Motor neuron (in vitro differentiated cells): ENCODE measurements at places on chromosomes 3 and 15. TPM values are rescaled to one million over a fixed set of nuclear protein-coding genes. Genes with fewer than 3 reads are reported as not detected.

CISH gene
- total RNA-seq = 2.5 and 4.1 TPM in 2 replicates

IGDCC3 gene
- 36.8 and 39.0 TPM in 2 replicates for total RNA-seq

CD80 gene
- 0.69 TPM in 1 of 2 replicates, not detected in the other for total RNA-seq

LIPC gene
- 0.31 TPM in 1 of 2 replicates, not detected in the other for total RNA-seq

ANKRD34C gene
- total RNA-seq = 0.14 and 0.24 TPM in 2 replicates

EPHB1 gene
- 19.5 and 21.1 TPM in 2 replicates for total RNA-seq

HRH1 gene
- 0.91 and 1.5 TPM in 2 replicates for total RNA-seq

NOX5 gene
- 1.2 TPM in 2 replicates for total RNA-seq

GRCh38 chr15:73240866-73241499 is 127.8 kb downstream of the HCN4 start:
- no peak for ATAC-seq

DNA sequence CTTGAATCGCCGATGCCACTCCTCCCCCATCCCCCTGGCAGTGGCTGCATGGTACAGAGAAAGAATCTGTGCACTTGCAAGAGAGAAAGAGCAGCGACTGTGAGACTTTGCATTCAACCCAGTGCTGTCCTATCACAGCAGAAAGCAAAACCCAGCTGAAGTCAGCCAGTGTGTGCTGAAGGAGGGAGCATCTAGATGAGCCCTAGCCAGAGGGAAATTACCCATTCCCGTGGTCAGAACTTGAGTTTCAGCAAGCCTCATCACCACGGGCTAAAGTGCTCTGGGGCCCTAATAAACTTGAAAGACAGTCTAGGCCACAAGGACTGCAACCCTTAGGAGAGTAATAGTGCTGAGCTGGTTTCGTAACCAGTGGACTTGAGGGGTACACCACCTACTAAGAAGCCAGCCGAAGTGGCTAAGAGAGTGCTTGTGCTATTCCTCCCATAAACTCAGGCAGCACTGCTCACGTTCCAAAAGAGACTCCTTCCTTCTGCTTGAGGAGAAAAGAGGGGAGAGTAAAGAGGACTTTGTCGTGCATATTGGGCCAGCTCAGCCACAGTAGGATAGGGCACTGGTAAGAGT is 15.2 kb upstream of the PIK3R4 start:
- ATAC-seq = no peak

DNA sequence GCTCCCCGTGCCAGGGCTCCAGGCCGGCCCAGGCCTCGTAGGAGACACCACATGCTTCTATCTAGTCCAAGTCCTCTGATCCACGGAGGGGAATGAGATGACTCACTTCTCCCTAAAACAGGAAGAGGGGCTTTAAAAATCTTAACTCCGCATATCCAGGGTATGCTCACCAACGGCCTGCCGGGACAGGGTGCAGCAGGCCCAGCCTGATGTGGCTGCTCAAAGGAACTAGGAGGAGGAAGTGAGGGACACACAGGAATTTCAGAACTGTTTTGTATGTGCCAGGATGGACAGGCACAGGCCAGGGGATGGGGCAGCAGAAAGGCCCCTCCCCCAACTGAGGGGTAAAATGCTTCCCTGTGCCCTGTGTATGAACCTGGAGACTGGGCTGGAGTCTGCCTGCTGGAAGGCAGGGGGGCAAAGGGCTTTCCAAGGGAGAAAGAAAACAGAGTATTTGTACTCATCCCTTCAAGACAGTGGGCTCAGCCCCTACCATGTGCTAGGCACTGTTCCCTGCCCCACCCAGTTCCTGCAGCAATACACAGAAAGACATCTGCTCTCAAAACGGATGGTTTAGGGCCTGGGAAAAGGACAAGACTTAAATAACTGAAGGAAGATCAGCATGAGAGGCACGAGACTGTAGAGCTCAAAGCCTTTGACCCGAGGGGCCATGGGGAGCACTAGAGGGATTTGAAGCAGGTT is 22.1 kb downstream of the CHDH start:
- peak; percentile 58 for ATAC-seq

GRCh38 chr15:70765504-70766281 is 2.3 kb upstream of the UACA start:
- no peak for ATAC-seq

DNA sequence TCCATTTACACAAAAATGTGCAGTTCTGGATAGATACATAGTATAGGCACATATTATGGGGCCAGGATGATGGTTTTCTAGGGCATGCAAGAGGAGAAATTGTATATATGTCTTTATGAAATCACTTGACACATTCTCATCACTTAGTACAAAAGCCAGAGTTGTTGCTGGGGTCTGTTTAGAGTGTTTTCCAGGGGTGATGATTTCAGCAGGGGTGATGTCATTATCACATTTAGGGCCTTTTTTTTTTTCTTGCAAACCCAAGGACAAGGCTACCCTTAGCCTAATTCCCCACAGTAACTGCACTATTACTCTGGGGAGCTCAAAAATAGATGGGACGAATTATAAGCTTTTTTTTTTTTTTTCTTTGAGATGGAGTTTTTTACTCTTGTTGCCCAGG is 3.6 kb downstream of the ZNF589 start:
- no peak for ATAC-seq

DNA sequence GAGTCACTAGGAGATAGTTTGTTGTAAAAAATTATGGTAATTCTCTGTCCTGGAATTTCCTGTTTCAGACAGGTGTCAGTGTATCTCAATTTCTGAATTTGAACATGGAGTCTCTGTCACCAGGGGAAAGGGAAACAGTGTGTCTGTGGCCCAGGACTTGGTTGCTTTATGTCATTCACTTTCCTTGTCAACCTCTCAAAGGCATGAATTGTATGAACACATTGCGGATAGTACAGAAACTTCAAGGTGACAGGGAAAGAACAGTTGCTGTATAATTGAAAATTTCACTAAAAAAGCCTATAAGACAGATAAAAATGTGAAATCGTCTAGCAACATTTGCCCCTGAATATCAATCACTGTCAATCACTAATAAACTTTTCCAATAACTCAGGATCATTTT is 175.0 kb upstream of the DPH6 start:
- ATAC-seq = no peak

DNA sequence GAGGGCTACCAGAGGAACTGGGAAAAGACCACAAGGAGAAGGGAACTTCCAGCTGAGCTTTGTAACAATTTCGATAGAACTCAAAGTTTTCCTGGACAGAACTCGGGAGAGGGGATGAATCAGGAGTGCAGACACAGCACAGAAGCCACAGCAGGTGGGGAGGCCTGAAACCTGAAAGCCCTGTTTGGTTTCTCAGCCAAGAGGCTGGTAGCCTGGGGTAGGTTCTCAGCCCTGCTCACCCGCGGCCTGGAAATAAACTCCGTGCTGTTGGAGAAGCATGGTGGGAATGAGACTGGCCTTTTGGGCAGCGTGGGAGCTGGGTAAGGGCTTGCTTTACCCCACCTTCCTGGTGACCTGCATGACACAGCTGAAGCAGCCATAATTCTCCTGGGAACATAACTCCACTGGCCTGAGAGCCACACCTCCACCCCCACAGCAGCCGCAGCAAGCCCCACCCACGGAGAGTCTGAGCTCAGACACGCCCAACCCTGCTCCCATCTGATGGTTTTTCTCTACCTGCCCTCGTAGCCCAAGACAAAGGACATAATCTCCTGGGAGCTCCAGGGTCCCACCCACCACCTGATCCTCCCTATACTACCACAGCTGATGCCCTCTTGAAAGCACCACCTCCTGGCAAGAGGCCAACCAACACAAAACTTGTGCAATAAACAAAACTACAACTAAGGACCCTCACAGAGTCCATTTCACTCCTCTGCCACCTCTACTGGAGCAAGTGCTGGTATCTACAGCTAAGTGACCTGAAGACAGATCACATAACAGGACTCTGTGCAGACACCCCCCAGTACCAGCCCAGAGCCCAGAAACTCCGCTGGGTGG is 52.5 kb upstream of the CHRM5 start:
- peak; percentile 40 for ATAC-seq

DNA sequence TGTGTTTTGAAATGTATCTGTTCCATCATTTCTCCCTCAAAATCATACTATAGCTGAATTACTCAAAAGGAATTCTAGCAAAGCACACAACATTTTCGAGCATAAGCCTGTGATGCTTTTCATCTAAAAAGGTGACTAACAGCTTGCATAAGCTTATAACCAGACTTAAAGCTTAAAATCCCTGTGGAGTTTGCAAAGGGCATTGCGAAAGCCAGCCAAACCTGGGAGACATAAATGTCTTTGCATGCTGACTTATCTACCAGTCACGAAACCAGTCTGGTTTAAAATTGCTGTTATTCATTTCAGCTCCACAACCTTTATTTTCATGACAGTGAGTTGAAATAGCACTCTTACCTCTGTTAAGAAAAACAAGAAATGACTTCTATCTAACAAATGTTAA is 35.6 kb upstream of the LIPC start:
- no peak for ATAC-seq

DNA sequence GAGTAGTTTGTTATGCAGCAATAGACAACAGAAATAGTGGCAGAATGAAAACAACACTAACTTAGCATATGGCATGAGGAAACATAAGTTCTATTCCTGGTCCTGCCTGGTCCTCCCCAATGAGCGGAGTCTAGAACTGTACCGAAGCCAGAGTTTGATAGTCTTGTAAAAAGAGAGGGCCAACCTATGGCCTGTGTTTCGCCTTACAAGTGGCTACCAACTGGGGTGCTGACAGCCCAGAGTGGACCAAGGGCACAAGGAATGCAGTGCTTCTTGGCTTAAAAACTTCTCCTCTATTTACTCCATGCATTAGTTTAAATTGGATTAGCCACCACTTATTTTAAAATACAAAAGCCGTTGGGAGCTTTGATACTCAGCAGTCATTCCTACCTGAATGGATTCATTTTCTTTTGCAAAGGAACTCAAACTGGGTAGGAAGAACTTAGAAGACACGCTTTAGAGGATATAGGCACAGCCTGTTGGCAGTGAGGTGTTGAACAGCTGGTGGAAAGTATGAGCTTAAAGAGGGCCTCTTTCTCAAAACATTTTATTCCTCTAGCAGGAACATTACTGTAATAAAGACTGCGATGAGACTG is 302.9 kb downstream of the PLCL2 start:
- no peak for ATAC-seq

GRCh38 chr15:57031082-57031481 is 112.6 kb downstream of the TCF12 start:
- no peak for ATAC-seq

- no peak for ATAC-seq
Measured at GRCh38 chr3:148588291-148588690, 109.4 kb upstream of the AGTR1 start.

DNA sequence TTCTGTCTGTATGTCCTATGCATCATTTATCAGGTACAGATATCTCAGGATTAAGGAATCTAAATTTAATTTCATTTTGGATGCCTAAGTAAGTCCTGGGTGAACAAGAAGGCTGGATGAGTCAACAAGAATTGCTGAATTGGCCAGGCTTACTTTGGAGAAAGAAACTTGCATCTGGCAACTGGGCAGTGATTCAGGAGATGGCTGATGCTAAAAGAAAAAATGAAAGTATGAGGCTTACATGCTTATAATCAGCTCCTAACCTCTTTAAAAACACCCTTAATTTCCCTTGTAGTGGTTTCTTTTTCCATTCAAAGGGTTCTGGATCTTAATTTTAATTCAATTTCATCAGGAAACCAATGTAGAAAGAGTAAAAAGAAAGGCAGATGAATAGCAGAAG is 228.8 kb upstream of the PEX5L start:
- ATAC-seq = no peak

DNA sequence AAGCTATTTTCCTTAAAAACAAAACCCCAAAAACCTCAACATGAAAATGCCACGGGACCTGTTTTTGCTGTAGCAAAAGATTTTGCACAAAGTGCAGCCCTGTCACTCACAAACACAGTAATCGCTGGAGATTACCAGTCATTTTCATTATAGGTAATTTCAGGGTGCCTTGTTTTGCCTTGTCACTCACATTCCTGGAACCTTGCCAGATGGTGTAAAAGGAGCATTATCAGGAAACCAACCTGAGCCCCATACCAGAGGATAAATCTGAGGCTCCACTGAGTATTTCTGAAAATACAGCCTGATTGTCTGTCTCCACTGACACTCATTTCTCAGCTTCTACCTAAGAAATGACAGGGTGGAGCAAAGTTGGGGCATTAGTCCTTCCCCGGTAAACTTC is 791.3 kb upstream of the LMCD1 start:
- ATAC-seq = no peak

DNA sequence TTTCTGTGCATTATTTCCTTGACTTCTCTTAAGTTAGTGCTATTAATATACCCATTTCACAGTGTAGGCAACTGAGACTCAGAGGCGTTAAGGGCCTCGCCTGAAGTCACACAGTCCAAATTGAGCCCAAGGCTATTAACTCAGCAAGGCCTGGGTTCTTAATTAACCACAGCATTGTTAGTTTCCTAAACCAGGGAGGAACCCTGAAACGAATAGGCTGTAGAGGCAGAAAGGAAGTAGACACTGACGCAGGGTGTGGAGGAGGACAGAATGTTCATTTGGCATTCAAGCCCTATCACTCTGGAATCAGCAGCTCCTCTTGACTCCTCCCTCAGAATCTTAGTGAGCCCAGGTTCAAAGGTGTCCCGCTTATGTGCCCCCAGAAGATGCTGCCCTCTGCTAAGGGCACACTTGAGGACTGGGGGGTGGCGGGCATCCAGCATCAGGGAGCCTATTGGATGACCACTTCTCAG is 13.9 kb downstream of the ARHGEF3 start:
- no peak for ATAC-seq

- ATAC-seq = peak; percentile 54
Measured at GRCh38 chr3:116966649-116967048, 257.1 kb downstream of the TUSC7 start.

- ATAC-seq = no peak
Measured at GRCh38 chr3:41710646-41711388, 251.1 kb downstream of the ULK4 start.

- ATAC-seq = no peak
Measured at GRCh38 chr15:73884159-73884558, 10.8 kb downstream of the TBC1D21 start.

GRCh38 chr3:124615896-124616543 is 114.2 kb upstream of the UMPS start:
- ATAC-seq = no peak

GRCh38 chr3:182050932-182051331 is 339.2 kb downstream of the SOX2 start:
- no peak for ATAC-seq

DNA sequence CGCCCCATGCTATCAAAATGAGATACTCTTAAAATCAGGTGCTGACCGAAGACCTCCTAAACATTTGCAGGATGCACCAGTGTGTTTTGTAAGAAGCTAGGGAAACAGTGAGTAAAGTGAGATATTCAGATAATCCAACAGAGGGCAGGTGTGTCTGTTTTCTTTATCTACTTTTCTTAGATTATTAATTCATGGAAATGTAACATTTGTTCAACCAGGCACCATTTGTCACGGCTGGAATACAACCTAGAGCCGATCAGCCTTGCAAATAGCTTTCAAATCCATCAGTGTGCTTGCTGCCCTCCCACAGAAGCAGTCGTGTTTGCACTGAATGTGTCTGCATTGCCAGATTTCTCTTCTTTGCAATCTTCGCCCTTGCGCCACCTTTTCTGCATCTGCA is 201.9 kb upstream of the CHRM5 start:
- no peak for ATAC-seq

GRCh38 chr15:70479785-70480184 is 283.6 kb downstream of the UACA start:
- no peak for ATAC-seq

DNA sequence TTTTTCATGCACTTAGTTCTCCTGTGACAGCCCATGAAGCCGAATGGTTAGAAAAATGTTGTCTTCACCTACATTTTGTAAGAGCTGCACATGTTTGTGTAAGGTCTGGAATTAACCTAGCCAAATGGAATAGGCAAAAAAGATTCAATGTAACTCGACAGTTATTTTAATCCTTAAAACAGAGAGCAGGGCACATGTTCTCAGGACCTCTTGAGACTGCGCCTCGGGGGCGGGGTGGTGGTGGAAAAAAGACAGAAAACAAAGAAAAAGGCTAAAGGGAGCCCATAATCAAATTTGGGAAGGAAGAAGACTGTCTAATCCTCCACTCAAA is 702 bp upstream of the CSNK1G1 start:
- no peak for ATAC-seq
